SW480 (cell line): ENCODE measurements at places on chromosomes 6 and 20.
A peak's percentile ranks its signal among the peaks of the same experiment; 100 is the strongest.

GRCh38 chr6:113120582-113121285, 736.4 kb upstream of the MARCKS start:
- DNase-seq: peak; percentile 11

DNA sequence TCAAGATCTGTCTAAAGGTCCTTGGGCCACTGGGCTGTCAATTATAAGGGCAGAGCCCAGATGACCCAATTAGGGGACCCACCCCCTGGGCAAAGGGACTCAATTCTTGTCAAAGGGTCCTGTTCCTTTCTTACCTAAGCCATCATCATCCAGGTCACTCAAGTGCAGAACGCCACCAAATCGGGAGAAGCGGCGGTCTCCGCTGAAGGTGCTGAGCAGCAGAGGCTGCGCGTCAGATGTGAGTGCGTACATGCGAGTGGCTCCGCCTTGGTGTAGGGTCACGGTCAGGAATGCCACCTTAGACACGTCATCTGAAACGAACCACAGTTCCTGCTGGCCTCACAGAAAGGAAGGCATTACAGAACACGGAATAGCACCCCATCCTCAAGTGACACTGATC, 34.2 kb downstream of the MRS2 start:
- DNase-seq: no peak

- DNase-seq: no peak
Observed at GRCh38 chr20:61900011-61900944, 165.4 kb downstream of the TAF4 start.

DNA sequence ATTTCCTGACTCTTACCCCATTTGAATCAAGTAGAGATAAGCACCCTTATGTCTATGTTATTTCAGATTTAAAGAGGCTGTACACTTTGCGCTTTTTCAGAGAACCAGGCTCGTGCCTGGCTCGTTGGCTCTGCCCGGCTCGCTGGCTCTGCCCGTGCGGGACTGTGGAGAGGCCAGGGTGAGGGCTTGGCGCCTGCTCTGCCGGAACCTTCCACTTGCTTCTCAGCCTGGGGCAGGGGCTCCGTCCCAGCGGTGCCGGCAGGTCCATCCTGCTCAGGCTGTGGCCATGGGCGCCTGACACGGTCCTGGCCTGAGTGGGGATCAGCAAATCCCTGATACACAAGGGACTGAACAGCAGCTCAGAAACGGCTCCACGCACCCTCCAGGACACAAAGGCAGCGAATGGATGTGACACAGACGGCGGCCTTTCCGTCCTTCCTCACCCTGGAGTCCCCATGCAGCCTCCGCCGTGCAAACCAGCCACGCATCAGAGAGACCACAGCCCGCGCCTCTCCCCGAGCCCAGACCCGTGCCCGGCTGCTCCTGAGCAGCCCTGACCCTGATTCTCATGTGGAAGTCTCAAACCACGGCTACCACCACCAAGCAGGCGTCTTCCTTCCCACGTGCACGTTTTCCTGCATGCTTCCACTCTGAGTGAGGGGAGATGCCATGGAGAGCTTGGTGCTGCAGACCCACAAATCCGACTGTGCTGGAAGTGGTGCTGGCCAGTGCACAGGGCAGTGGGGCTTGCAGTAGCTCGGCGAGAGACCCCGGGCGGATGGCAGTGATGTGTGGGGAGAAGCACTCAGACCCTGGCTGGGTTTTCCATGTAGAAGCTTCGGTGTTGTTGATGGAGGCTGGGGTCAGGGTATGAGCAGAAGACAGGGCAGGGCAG, 233.9 kb downstream of the ERMARD start:
- DNase-seq: no peak

DNA sequence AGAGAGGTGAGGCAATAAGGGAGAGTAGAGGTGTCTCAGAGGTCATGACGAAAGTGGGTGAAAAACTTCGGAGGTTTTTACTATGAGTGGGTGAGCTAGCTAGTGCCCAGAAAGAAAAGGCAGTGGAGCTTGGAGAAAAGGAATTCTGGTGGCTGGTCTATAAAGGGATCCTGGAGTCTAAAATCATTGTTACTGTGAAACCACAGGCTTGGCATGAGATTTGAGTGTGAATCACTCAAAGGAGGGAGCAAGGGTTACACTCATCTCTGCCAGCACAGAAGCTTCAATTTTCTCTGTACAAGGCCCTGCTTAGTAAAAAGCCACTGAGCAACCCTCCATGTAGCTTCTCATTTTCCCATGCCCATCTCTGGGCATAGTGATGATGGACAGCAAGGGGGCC, 47.5 kb downstream of the CD83 start:
- no peak for DNase-seq

DNA sequence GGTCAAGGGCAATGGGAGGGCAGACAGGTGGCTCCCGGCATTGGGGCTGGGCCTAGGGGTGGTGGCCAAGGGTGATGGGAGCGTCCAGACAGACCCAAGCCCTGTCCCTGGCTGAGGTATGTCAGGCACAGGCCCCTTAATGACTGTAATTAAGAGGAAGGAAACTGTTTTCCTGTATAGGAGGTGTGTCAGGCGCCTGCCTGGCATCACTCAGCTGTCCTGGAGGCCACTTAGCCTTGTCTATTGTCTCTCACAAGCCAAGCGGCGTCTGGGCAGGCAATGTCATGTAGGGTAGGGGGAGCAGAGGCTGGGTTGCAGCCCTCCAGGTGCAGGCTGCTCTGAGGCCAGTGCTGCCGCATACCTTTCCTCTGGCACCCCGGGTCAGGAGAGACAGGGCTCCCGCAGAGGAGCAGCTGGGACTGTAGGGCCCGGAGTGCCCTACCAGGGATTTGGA, 3.9 kb upstream of the FAM83C start:
- DNase-seq: no peak

DNA sequence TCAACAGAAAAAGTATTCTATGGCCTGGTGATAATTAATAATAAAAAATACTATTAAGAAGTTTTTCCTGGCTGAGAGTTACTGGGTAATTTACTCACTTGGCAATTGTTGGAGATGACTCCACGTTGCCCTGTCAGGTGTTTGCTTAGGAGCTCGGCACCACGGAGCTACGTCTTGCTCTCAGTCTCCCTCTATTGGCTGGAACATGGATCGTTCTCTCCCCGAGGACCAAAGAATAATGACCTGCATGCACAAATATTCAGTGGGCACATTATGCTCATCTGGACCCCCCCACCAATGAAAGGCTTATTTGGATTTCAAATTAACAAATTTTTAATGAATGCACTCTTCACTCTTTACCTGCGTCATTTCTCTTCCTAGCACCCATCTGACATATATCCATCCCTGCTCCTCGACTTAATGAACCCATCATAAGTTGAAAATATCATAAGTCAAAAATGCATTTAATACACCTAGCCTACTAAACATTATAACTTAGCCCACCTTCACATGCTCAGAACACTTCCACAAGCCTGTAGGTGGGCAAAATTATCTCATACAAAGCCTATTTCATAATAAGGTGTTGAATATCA, 71.0 kb upstream of the CD83 start:
- peak; percentile 23 for DNase-seq

- no peak for DNase-seq
Observed at GRCh38 chr6:50850223-50851048, 31.8 kb downstream of the TFAP2B start.

DNA sequence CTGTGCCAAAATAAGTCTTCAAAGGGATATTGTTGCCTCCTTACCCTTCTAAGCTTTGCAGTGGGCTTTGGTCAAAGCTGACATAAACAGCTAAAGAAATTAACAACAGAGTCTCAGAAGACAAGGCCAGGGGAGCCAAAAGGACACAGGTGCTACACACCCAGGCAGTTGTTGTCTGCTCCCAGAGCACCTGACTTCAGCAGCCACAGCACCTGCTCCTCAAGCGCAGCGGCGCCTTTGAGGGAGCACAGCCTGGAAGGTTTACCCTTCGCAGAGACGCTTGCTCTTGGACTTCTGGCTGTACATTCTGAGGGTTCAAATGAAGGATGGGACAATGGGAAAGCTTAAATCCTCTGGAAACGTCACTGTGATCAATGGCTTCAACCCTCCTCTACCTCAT, 16.6 kb downstream of the B4GALT5 start:
- DNase-seq: peak; percentile 75

DNA sequence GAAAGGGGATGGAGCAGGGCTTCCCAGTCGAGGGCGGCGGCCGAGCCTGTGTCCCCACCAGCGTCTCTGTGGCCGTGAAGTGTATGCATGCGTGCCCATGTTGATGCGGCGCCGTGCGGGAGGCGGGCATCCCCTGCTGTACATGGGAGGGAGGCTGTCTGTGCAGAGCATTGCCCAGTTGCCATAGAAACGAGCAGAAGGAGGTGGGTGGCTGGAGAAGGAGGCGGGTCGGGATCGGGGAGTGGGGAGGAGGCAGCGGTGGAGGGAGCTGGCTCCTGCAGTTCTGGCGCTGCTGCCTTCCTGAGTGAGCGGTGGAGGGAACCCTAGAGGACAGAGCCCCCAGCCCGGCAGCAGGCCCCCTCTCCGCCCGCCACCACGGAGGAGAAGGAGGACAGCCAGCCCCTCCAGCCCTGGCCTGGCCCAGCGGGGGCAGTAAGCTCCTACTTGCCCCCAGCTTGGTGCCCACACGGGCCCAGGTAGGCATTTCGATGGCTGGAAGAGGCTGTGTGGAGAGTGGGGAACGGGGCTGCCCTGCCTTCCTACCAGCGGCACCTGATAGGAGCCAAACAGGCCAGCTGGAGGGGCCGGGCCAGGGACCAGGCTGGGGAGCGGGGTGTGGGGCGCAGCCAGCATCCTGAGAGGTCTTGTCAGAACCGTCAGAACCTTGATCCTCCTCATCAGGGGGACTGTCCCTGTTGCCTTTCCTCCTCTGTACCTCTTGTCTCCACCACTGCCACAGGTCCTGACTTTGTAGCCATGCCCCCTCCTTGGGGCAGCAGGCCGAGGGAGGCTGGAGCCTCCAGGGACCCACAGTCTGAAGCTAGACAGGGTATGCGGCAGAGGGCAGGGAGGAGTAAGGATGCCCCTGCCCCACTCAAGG, 41.3 kb downstream of the SPDEF start:
- no peak for DNase-seq

DNA sequence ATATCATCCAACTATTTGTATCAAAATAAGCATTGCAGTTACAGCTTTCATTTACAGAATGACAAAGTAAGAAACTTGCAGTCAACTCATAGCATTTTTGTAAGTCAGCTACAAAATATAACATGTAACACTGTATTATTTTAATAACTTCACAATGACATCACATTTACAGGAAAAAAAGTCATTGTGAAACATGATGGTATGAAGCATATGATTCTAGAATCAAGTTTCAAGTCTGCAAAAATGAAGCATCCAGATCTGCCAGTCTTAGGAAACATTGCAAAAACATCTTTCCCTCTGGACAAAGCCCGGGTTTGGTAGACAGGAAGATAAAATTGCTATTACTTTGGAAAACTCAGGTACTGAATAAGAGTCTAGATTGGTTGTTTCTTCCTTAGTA, 263.9 kb upstream of the NT5E start:
- DNase-seq: no peak

- no peak for DNase-seq
Observed at GRCh38 chr20:9572670-9573069, 58.3 kb downstream of the LAMP5 start.

DNA sequence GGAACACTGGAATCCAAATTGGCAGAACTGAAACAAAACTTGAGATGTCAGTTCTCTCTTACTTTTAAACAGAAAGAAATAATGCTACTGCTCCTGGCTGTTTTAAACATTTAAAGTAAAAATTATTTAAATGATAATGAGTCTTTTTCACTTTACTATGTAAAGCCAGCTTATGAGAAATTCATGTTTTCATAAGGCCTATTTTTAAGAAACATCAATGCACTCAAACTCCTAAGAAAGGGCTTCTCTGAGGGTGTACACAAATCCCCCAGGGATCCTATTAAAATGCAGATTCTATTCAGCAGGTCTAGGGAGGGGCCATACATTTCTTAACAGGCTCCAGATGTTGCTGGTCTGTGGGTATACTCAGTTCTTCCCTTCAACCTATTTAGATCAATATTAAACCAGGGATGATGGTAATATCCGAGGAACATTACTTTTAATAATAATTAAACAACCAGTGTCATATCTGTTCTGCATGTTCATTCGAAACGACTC, 2.3 kb downstream of the FERMT1 start:
- no peak for DNase-seq

DNA sequence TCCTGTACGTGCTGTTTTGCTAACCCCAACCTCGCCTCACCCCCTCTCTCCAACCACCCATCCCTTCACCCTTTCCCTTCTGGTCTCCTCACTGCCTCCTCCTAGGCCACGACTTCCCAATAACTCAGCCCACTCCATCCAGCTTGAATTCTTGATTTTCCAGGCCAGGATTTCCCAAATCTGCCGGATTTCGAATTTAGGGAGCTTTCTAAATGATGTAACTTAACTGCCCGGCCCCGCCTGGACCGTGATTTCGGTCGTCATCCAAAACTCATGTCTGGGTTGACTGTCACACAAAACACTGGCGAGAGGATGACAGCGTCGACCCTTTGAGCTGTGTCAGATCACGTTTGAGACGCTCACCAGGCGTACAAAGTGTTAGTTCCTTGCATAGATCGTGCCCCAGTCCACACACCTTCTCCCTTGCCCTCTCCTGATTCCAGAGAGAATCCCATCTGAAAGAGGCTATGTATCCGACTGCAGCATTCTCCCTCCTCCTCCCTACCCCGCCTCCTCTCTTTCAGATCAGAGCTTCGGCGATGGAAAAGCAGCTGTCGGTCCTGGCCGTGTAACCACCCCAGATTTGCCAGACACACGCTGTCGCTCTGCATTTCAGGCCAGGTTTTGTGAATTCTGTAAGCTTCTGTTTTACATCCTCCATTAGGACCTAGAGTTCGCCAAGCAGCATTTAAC, 168.2 kb downstream of the GPX5 start:
- no peak for DNase-seq

DNA sequence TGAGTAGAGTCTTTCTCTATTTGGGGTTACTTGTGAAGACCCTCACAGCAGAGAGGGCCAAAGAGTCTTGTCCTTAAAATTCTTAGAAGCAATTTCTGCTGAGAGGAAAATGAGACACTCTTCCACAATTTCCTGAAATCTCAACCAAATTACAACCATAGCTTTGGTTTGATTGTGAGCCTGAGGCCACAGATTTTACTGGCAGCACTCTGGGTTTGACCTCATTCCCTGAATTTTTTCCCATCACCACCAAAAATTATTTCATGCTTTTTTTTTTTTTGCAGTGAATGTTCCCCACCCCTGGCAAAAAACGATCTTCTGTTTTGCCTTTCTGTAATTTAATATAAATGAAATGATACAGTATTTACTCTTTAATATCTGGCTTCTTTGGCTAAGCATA, 125.5 kb downstream of the THEMIS start:
- no peak for DNase-seq

- DNase-seq: peak; percentile 28
Observed at GRCh38 chr6:149560736-149561135, 5.4 kb upstream of the GINM1 start.

- DNase-seq: no peak
Observed at GRCh38 chr20:5357946-5358345, 41.2 kb upstream of the PROKR2 start.
